ENCODE measurements at places on chromosomes 11 and 22. TPM values are rescaled to one million over a fixed set of nuclear protein-coding genes. Genes with fewer than 3 reads are reported as not detected.

GRCh38 chr22:32680277-32680676 lies 121.2 kb upstream of the TIMP3 start:
- DNase-seq, result no peak

DNA sequence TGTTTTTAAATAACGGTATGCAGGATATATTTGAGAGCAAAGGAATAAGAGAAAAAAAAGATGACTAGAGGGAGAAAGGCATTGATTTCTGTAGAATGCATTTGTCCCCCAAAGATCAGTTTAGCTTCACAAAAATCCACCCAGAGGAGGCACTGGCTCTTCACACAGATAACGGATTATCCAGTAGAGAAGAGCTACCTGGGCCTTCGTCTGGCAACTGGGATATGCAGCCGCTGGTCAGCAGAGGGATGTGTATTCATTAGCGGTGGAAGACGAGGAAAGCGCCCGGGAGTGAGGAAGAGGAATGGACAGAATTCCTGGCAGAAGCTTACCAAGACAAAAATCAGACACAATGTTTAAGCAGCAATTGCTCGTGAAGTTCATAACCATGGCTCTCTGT lies 5.6 kb upstream of the WT1 start:
- no peak for DNase-seq

DNA sequence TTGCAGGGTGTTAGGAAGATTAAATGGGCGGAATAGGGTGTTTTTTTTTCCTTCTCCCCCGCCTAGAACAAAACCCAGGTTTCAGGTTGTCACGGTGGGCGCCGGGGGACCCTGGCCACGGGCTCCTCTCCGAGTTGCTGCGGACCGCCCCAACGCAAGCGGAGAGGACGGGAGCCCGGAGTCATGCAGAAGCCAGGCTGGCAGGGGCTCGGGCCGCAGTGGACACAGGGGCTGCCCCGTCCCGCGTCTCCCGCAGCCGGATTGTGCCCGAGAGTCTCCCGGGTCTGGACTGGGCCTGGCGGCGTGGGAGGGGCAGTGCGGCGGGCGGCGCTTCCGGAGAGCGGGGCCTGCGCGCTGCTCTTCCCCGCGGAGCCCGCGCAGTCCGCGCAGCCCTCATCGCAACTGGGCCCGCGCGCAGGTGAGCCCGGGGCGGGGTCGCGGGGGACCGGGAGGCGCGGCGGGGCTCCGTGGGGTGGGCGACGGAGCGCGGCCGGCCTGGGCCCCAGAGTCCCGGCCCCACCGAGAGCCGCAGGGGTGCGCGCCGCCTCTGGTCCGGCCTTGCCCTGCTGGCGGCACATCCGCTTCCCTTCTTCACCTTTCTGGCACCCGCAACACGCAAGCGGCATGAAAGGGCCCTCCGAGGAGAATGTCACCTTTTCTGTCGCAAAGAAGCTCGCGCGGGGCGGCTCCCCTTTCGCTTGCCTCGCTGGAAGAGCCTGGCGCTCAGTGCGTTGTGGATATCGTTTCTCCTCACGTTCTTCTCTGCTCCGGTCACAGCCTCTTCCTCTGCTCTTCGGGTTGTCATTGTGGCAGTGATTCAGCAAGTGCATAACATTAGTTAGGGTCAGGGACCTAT lies at the start of gene TIRAP:
Gene TIRAP, plus strand, starts transcription at position 358 of the 856 bp plus-strand sequence. CDS start 7,802 bp downstream, outside the sequence.
- DNase-seq, result peak; percentile 68

DNA sequence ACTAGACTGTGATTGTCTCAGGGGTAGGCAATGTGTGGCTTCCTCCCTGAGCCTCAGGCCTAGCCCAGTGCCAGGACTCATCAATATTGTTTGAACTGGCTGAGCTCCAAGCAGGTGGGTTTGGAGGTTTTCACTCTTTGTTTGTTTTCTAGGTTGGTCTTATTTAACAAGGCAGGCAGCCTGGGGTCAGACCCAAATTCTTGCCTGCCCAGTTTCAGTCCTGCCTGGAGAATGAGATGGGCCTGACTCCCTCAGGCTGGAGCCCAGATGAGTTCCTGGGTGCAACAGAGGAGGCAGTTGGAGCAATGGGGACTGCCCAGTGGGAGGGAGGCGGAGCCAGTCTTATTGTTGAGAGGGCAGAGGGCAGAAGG lies 28.3 kb upstream of the TP53I11 start:
- no peak for DNase-seq

DNA sequence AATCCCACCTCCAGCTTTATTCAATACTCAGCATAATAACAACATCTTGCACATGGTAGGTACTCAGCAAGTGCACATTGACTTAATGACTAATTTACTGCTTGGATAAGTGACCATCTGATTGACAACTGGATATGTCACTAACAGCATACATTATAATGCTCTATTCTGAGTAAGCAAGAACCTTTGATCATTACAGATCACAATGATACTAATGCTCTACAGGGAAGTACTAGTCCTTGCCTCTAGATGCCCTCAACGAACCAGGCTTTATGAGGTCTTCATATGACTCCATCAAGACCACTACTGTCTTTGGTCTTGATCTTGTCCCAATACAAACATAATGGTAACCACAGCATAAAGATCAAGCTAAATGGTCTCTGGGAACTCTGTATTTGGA lies 167.6 kb upstream of the MTMR2 start:
- DNase-seq, result peak; percentile 29

TRIM51 gene
- total RNA-seq, result not detected

DNA sequence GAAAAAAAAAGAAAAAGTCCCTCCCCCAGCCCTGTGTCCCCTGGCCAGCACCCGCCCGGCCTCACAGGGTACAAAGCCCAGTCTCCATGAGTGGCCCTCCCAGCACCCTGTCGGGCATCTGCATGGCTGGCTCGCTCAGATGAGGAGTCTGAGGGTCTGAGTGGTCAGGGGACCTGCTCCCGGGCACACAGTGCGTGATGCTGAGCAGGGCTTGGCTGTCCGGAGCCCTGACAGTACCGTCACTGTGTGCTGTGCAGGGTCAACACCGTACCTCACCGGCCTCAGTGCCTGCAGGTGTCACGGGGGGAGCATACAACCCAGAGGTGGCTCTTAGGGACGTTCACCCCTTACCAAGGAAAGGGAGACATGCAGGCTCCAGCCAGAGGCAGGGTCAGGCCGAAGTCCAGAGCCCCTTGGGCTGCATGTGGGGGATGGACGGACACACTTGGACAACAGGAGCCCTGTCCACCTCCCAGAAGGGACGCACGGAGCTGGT lies 3.6 kb upstream of the PLXNB2 start:
- no peak for DNase-seq

DNA sequence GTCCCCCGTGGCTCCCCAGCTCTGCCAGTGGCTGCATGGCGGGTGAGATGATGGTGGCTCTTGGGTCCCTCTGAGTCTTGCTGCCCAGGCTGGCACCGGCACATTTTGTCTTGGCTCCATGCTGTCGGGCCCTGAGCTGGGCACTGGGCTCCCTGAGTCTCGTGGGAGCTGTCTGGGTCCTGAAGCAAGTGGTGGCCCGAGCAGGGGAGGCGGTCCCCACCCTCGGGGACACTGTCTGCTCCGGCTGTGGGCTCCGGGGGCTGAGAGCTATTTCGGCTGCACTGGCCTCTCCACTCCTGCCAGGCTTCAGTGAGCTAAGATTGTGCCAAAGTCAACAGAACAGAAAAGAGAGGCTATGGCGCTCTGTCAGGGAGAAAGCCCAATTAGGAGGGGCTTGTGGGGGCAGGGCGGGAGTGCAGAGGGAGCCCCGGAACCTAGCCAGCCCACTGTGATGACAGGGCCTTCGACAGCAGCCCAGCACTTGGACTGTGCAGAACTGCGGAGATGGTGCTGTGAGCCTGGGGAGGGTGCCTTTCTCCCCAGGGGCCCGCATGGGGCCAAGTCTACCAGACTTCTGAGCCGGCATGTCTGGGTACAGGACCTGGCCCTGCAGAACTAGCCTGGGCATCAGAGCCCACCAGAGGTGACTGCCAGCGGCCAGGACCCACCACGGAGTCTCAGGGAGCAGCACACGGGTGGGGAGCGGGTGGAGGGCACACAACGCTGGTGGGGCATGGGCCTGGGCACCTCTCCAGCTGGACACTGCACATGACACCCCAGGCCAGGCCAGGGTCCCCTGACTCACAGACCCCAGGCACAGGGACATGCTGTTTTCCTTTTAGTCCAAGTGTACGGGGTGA lies 38.0 kb downstream of the RTN4R start:
- no peak for DNase-seq

DNA sequence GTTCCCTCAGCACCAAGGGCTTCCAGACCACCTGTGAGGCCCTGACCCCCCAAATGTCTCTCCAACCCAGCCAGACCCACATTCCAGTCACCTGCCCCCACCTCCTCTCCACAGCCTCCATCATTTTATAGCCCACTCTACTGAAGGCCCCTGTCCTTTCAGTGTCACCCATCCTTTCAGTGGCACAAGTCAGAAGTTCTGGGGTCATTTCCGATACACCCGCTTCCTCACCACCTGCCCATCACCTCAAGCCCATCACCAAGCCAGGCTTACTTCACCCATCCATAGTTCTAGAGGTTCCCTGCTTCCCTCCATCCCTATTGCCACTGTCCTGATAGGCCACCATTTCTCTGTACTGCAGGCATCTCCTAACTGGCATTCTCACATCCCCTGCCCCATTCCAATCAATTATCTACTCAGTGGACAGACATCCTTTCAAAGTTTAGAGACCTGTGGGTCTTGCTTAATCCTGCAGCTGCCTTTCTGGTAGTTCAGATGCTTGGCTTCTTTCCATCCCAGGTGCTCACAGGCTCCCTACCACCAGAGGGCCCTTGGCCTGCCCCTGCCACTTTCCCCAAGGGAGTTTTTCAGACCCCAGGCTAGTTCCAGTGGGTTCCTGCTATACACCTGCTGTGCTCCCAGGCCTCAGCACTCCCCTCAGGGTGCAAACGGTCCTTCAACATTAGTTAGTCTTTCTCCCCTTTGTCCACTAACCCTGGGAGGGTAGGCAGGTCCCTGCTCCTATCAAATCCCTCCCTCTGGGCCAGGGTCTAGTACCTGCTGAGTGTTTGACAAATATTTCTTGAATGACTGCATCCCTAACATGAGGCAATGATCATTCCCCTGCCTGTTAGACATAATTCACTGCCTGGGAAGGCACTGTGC lies 7.6 kb downstream of the KCNQ1OT1 start:
- DNase-seq, result peak; percentile 20

- DNase-seq, result no peak
Measured at GRCh38 chr11:68497761-68498160, 37.2 kb downstream of the PPP6R3 start.

GRCh38 chr22:50001388-50002231 lies 11.0 kb downstream of the IL17REL start:
- no peak for DNase-seq

RIMBP3B gene
- under 0.01 TPM for total RNA-seq

GRCh38 chr11:67389477-67389876 lies 2.3 kb upstream of the RAD9A start:
- peak; percentile 46 for DNase-seq

GRCh38 chr22:41469218-41469851 lies 418 bp downstream of the ACO2 start:
- DNase-seq, result no peak

GRCh38 chr22:30945653-30946052 lies 22.9 kb downstream of the MORC2 start:
- DNase-seq, result no peak

GRCh38 chr11:10641912-10642697 lies 51.5 kb downstream of the IRAG1 start:
- DNase-seq, result no peak

ARHGAP8 gene
- total RNA-seq, result not detected

DNA sequence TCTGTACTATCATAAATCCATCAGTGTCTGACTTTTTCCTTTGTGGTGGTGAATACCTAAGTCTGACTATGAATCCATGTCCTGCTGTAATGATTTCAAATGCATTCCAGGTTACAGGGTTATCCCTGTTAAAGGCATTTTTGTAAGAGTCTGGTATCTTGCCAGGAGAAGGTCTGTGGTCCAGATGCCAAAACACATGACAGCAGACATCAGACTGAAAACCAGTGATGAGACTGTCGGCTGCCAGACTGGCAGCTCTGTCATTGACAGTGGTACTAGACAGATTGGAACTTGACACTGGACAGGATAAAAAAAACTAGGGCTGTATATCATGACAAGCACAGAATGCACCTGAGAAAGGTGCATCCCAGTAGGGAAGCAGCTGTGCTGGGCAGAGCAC lies 301.8 kb upstream of the FAT3 start:
- no peak for DNase-seq

DNA sequence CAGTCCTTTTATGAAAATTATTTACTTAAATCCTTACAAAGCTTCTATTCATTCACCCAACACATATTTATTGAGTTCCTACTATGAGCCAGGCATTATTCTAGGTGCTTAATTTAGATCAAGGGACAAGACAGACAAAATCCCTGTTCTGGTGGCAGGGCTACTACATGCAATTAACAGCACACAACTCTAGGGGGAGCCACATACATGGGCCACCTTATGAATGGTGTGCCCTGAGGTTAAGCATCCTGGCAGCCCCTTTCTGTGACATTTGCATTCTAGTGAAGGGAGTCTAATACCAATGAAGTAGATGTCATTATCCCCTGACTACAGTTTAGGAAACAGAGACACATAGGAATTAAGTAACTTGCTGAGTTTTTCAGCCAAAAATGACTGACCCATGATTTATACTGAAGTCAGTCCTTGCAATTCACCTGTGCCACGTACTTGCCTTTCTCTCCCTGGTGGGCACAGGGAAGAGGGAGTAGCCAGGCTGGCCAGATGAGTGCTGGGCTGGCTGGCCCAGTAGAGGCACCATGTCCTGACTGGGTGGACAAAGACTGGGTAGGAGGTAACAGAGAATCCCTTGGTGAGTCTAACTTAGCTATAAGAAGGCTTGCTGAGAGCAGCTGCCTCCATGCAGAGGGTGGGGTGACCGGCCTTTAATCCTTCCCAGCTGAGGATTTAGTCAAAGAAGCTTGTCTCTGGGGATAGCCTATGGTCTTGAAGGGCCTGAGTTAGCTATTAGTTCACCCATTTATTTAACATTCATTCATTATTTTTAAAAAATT lies 52.0 kb upstream of the ELF5 start:
- no peak for DNase-seq

DNA sequence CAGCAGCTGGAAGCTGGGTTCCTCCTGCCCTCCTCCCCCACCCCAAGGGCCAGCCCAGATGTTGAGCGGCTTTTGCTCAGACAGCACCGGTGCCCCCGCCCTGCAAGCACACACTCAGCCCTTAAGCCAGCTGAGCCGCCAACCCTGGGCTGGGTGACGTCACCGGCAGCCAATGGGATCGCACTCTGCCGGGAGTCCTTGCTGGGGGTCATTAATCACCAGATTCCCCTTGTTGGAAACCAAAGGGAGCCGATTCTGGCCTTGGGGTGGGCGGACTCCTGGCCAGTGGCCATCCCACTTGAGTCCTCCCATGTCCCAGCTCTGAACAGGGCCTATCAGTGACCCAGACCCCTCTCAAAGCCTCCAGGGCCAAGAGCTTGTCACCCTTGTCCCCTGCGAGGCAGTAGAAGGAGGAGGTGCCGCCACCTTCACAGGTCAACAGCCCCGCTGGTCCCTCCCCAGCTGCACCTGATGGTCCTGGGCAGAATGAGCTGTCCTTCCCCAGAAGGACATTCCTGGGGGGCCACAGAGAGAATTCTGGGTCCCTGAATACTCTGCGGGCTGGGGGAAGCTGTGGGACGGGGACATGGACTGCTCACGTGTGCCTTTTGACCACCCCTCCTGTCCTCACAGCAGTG lies 7.4 kb downstream of the DUSP8 start:
- peak; percentile 76 for DNase-seq

- DNase-seq, result no peak
Measured at GRCh38 chr11:76269661-76270261, 63.5 kb upstream of the WNT11 start.

GSTT2 gene
- not detected for total RNA-seq

CYTH4 gene
- total RNA-seq, result under 0.01 TPM

OR52I2 gene
- total RNA-seq, result not detected

LDHAL6A gene
- not detected for total RNA-seq

GRCh38 chr11:114496915-114497314 lies 57.6 kb downstream of the REXO2 start:
- DNase-seq, result no peak

SCUBE1 gene
- 0.65 TPM for total RNA-seq

C1QTNF6 gene
- total RNA-seq, result 4.6 TPM
